Chondrocyte (in vitro differentiated cells): ENCODE measurements at places on chromosomes 1 and 21.

GRCh38 chr21:25385911-25386474 is 221.3 kb downstream of the MRPL39 start:
- DNase-seq: no peak

DNA sequence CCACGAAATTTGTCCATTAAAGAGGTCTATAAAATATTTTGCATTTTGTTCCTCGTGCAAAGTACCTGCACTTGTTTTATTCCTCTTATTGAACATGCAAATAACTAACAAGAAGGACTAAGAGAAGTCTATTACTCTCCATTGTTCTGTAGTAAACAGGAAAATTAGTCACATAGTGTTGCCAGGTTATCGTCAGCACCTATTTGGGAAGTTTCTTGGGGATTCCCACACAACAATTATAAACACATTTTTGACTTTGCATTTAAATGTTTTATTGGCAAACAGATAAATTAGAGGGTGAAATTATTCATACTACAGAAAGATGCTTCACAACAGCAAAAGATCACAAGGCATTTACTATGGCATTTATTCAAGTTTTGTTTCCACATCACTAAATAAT is 174.5 kb downstream of the ZC3H11B start:
- no peak for DNase-seq

DNA sequence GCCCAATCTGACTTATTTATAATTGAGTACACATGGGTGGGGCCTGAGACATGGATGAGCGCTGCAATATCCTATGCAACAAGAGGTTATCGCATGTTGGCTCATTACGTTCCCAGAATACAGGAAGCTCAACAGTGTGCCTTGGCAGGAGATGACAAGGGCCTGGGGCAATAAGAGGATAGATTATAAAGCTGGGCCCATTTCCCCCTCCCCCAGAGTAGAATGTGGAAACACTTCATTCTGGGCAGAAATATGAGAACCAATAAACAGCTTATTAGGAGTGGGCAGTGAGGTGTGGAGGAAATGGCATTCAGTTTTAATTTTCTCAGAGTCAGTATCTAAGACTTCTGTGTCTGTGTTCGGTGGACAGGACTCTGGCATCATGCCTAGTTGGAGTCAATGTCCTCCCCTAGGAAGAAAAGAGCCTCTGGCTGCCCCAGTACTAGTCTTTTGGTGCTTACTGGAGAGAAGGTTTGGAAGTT is 92.8 kb downstream of the PIK3R3 start:
- no peak for DNase-seq

- no peak for DNase-seq
These were observed 78.1 kb downstream of the NKAIN1 start for GRCh38 chr1:31161571-31161970.

DNA sequence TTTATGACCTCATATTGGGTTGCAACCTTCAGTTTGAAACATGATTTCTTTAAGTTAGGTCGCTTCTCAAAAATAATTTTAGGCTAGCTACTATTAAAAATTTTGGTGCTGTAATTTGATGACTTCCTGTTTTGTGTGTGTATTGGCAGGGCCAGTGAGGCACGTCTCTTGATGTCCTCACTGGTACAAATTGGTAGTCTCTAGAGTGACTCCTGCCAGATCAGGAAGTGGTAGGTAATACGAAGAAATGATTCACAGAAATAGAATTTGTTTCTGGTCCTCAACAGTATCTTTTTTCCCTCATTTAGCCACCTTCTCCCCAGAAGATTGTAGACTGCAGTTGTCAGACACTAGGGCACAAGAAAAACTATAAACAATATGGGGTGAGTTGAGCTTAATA is 120.9 kb upstream of the KIAA1614 start:
- no peak for DNase-seq

DNA sequence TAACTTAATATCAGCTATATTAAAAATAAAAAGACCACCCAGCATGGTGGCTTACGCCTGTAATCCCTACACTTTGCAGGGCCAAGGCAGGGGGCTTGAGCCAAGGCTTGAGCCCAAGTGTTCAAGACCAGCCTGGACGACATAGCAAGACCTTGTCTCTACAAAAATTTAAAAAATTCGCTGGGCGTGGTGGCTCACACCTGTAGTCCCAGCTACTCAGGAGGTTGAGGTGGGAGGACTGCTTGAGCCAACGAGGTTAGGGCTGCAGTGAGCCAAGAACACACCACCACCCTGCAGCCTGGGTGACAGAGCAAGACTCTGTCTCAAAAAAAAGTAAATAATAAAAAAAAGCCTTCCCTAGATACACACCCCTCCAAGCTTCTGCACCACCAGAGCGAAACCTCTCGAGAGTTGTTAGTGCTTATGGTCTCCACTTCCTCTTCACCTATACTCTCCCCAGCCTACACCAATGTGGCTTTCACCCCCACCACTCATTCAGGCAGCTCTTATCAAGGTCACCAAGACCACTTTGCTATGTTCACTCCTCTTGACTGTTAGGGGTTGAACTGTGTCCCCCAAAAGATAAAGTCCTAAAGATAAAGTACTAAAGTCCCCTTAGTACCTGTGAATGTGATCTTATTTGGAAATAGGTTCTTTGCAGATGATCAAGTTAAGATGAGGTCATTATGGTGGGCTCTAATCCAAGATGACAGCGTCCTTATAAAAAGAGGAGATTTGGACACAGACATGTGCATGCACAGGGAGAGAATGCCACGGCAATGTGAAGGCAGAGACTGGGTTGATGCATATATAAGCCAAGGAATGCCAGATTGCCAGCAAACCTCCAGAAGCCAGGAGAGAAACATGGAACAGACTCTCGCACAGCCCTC is 6.8 kb upstream of the PPP1R15B start:
- no peak for DNase-seq

GRCh38 chr1:165988817-165989216 is 161.4 kb downstream of the UCK2 start:
- no peak for DNase-seq

GRCh38 chr1:205247130-205247921 is 19.6 kb downstream of the TMCC2 start:
- DNase-seq: peak; percentile 29

DNA sequence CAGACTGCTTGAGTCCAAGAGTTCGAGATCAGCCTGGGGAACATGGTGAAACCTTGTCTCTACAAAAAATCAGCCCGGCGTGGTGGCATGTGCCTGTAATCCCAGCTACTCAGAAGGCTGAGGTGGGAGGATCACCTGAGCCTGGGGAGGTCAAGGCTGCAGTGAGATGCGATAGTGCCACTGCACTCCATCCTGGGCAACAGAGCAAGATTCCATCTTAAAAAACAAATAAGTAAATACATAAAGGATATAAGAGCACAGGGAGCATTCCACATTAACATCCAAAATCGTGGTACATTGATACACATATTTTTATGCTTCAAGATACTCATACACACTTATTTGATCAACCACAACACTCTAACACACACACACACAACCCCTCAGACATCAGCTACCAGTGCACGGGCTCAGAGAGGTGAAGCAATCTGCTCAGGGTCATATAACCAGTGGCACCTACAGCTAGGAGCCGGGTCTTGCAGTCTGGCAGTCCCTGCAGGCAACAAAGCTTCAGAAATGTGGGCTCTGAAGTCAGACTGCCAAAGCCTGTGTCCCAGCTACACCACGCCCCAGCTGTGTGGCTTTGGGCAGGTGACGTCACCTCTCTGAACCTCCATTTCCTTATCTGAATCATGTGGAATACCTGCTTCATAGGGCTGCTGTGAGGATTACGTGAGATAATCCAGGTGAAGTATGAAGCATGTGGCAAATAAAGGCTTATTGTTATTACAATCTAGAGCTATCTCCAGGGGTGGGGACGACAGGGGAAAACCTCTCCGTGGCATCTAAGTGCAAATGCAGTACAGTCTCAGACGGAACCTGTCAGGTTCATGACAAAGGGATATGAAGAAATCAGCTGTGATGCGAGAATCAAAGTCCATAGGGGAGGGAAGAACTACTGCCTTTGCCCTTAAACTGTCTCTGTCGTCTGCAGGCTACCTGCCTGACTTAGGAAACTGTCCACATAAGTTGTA is 4.8 kb upstream of the CRYBG2 start:
- DNase-seq: no peak

DNA sequence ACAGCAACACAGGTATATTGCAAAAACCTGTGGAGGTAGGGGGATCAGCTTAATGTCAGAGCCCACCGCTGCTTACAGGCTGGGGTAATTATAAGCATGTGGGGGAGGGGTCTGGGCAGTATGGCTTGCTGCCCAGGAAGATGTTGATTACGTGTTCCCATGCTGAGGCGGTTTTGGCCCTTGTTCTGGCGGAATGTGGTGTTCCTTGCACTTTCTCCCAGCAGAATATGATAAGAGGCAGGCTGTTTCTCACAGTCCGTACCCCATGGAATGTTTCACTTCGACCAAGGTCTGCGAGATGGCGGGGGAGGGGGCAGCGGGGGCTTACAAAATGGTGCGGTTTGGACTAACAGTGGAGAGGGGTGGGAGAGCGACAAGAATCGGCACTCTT is 9.8 kb upstream of the HPCAL4 start:
- DNase-seq: no peak

GRCh38 chr1:164641353-164641730 is 82.4 kb downstream of the PBX1 start:
- no peak for DNase-seq

GRCh38 chr1:94024104-94024792 is 96.7 kb downstream of the ABCA4 start:
- no peak for DNase-seq

DNA sequence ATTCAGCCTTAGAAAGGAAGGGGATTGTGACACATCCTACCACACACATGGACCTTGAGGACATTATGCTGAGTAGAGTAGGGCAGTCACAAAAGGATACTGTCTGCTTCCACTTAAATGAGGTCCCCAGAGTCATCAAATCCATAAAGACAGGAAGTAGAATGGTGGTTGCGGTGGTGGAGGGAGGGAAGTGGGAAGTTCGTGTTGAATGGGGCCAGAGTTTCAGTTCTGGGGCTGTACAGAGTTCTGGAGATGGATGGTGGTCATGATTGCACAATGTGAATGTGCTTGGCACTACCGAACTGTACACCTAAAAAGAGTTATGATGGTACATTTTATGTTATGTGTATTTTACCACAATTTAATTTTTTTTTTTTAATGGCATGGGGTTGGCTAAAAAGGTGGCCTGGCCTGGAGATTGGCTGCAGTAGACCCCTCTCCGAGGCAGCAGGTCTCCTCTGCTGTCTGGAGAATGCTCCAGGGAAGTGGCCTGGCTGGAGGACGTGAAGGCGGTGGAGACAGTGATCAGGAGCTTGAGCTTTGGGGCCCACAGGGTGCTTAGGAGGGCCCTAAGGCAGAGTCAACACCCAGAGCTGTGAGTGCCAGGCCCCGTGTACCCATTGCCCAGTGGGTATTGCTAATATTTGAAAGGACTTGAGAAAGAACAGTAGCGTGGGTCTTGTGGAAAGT is 30.4 kb downstream of the IFNGR2 start:
- DNase-seq: no peak

DNA sequence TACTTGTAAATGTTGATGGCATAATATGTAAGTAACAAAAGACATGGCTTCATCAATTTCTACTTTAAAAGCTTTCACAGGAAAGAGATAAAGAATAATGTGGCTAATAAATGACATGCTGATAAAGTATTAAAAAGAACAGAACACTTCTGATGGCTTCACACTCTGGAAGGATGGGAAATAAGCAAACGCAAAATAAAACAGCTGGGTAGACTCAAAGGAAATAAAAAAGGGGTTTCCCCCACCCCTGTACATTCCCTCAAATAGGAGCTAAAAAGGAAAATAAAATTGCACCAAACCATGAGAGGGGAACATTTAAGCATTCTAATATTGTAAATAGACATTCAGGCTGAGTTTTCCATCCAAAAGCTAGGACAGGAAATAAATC is 27.0 kb upstream of the DYRK1A start:
- no peak for DNase-seq

GRCh38 chr1:87830432-87830978 is 501.8 kb downstream of the LMO4 start:
- no peak for DNase-seq

GRCh38 chr1:48232722-48233121 is 10.2 kb downstream of the SLC5A9 start:
- no peak for DNase-seq

DNA sequence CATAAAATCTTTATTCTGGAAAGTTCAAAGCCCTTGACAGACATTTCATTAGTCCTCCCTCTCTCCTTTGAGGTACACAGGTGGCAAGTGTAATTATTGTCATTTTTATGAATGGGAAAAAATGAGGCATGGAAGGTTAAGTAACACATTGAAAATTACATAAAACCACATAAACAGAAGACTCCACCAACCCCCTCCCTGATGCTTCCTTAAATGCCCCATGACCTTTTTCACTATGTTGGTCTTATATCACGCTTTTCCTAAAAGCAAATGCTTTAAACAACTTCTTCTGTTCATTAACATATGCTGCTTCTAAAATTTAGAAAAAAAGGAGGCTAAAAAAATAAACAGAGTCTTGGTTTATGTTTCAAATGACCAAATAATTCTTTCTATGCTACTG is 648.4 kb downstream of the PTPRC start:
- no peak for DNase-seq

DNA sequence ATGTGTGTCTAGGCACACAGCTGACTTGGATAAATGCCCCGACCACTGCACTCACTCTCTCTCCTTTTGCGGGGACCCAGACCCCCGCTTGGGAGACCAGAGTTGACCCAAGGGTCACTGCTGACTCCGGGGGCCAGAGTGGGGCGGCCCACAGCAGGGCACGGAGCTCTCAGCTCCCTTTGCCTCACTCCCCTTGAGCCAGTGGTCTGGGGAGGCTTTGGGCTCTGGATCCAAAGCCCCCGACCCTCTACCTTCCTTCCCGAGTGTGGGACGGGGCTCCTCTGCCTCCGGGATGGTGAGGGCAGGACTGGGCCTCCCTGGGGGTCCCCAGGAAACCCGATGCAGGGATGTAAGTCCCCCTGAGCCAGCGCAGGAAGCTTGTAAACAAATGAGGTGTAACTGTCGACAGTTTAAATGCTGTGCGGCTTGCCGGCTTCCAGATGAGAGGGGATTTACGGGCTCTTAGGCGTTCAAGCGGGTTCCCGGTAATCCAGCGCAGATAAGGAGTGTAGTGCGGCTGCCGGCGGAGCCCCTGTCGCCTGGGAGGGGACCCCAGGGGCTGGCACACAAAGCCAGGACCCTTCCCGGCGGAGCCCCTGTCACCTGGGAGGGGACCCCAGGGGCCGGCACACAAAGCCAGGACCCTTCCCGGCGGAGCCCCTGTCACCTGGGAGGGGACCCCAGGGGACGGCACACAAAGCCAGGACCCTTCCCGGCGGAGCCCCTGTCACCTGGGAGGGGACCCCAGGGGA is 7.4 kb downstream of the ACTRT2 start:
- peak; percentile 72 for DNase-seq

GRCh38 chr1:37890378-37891014 is 31.1 kb upstream of the MTF1 start:
- DNase-seq: no peak

- DNase-seq: no peak
These were observed 8.3 kb upstream of the PPM1J start for GRCh38 chr1:112723511-112723839.

GRCh38 chr1:83741770-83742169 is 257.2 kb downstream of the TTLL7 start:
- no peak for DNase-seq

DNA sequence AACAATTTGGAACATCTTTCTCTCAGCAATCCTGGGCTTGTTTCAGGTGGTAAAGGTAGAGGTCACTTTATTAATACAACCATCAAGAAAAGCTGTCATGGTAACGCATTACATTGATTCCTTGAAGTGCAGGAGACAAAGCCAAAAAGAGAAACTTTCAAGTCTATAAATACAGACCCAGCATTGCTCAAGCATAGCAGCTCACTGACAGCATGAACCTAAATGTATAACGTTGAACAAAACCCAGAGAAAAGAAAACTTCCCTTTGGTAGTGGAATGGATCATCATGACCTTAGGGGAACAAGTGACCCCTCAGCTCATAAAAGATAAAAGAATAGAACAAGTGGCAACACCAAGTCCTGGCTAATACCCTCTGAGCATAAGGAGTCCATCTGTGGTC is 332.2 kb downstream of the NTNG1 start:
- DNase-seq: no peak
